ENCODE measurements at places on chromosomes 5 and 9.

- DNase-seq = no peak
These were observed 1.6 kb downstream of the INSYN2B start for GRCh38 chr5:169978714-169979113.

DNA sequence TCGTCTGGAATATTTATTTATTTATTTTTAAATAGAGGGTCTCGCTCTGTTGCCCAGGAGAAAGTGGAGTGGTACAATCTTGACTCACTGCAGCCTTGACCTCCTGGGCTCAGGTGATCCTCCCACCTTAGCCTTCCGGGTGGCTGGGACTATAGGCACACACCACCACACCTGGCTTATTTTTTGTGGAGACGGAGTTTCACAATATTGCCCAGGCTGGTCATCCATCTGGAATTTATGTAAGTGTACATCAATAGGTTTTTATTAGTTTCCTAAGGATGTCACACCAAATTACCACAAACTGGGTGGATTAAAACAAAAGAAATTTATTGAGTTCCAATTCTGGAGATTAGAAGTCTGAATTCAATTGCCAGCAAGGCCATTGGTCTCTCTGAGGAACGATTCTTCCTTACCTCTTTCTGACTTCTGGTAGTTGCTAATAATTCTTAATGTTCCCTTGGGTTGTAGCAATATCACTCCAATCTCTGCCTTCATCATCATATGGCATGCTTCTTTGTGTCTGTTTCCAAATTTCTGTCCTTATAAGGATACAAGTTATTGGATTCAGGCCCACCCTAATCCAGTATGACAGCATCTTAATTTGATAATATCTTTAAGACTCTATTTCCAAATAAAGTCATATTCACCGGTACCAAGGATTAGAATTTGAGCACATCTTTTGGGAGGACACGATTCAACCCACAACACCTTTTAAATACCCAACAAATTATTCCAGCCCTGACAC is 16.3 kb upstream of the RAD23B start:
- no peak for DNase-seq

- no peak for DNase-seq
These were observed 24.9 kb downstream of the PITX1 start for GRCh38 chr5:135008981-135009735.

DNA sequence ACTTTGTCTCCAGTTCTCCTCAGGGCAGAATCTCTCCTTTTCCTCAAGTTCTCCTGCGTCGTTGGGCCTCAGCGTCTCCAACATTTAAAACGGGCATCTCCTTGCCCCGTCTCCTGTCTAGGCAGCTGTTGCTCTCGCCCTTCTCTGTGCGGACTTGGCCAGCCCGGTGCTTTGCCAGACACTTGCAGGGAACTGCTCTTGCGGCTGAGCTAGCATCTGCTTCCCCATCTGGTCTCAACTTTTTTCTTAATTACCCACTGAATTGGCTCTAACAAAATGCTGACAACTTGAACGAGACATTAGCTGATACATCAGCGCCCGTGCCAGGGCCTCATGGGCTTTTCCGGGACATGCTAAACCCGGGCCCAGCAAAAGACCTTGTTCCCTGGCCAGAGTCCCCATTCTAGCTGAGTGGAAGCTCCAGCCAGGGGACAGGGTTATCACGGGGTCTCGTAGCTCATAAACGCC is 25.1 kb downstream of the ZNF618 start:
- no peak for DNase-seq

GRCh38 chr5:93993161-93993560 is 251.8 kb upstream of the POU5F2 start:
- DNase-seq = no peak

DNA sequence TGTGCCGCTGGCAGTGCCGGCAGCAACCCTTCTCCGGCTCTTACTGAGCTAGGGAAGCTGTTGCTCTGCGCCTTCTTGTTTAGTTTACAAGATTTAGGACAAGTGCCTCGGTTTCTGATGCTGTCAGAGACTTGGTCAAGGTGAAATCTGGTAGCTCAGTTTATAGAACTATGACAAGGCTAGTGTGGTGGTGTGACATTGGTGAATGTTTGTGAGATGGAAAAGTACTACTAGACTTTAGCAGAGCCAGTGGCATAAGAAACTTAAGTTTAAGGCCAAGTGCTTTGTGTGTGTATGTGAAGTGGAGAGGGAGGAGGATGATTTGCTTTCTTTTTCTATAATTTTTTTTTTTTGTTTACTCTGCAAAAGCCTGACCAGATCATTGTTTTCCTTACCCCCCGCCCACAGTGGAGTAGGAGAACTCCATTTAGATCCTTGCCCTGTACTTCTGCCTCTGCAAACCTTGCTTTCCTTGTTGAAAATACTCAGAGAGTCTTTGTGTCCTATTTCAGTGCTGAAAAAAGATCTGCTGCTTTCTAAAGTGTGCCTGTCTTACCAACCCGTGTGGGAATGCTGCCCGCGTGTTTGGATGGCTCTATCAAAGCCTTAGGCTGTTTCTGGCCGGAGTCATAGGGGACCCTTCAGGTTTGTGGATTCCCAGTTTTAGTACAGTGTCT is 75.9 kb downstream of the TRIO start:
- DNase-seq = no peak

DNA sequence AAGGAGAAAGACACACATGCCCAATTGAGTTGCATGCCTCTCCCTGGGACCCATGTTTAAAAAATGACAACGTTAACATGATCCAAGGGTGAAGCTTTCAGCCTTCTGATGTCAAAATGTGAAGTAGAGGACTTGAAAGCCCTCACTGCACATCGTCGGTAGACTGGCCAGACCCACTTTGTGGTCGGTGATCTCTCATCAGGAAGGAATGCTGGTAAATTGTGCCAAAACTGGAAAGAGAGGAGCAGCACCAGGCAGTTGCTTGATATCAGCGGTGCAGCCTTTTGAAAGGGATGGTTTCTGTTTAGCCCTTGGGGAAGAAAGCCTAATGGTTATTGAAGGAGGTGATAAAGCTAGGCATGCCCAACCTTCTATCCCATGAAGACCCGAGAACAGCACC is 125.3 kb upstream of the MARCHF11 start:
- no peak for DNase-seq

- no peak for DNase-seq
These were observed 10.5 kb upstream of the ADGRD2 start for GRCh38 chr9:124439686-124440243.

GRCh38 chr9:109779711-109780452 is at the start of gene PALM2AKAP2:
PALM2AKAP2 (plus strand) TSS chr9:109780198; CDS start chr9:109780489, 291 bp downstream.
- no peak for DNase-seq

- DNase-seq = no peak
These were observed 1122.5 kb upstream of the WWC1 start for GRCh38 chr5:167168971-167169370.

- no peak for DNase-seq
These were observed 351.9 kb upstream of the IRX2 start for GRCh38 chr5:3103262-3103811.

DNA sequence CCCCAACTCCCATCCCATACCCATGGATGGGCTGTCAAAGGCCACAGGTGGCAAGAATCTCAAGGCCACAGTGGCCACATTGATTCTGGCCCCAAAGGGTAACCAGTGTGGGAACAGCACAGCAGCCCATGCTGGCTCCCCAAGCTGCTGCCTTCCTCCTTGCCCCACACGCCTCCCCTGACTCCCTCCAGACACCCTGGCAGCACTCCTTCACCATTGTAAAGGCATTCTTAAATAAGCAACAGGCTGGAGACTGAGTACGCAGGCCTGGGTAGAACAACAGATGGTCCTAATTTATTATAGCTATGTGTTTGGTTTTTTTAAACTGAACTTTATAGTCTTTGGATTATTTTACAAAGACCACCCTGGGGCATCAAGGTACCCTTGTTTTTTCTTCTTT is 158.8 kb downstream of the TSSK1B start:
- DNase-seq = no peak

- DNase-seq = no peak
These were observed 7.3 kb downstream of the RNF14 start for GRCh38 chr5:141976176-141976575.

Data from NCI-H1436 treated with DMSO at 0.1 percent for 48 hours (cell line).